ENCODE measurements at places on chromosomes 2 and 18. TPM values are rescaled to one million over a fixed set of nuclear protein-coding genes. Genes with fewer than 3 reads are reported as not detected.

AQP12B gene
- total RNA-seq = not detected

VPS54 gene
- 28.5 TPM for total RNA-seq

DCTN1 gene
- 403 TPM for total RNA-seq

KIF5C gene
- total RNA-seq = 146 TPM
